ENCODE measurements at places on chromosomes 5 and 9. TPM values are rescaled to one million over a fixed set of nuclear protein-coding genes. Genes with fewer than 3 reads are reported as not detected.
A peak's percentile ranks its signal among the peaks of the same experiment; 100 is the strongest.

Gene SMIM33
- total RNA-seq, result not detected

- no peaks in the 10 kb centered on the region for H3K36me3 ChIP-seq
- H3K27ac ChIP-seq, result no peak overlapping the region
- H3K4me3 ChIP-seq, result no peak overlapping the region
- DNase-seq, result no peak
- no peaks in the 10 kb centered on the region for H3K4me1 ChIP-seq
These were observed 98.1 kb upstream of the FER start for GRCh38 chr5:108649646-108650045.

Gene LURAP1L
- 29.2 TPM for total RNA-seq

GRCh38 chr5:150386024-150386855, 26.5 kb downstream of the CD74 start:
- peaks cover 100% of the 10 kb centered on the region for H3K36me3 ChIP-seq
- no peak overlapping the region for H3K4me3 ChIP-seq
- H3K27me3 ChIP-seq, result no peaks in the 10 kb centered on the region
- DNase-seq, result no peak
- no peak overlapping the region for H3K27ac ChIP-seq
- no peaks in the 10 kb centered on the region for H3K4me1 ChIP-seq

- H3K4me3 ChIP-seq, result no peak overlapping the region
- no peak for DNase-seq
- no peaks in the 10 kb centered on the region for H3K36me3 ChIP-seq
- no peaks in the 10 kb centered on the region for H3K4me1 ChIP-seq
- H3K27ac ChIP-seq, result no peak overlapping the region
These were observed 189.0 kb downstream of the HCN1 start for GRCh38 chr5:45507178-45507577.

GRCh38 chr5:154191467-154192261, 1.1 kb downstream of the GALNT10 start:
- DNase-seq, result no peak
- H3K27ac ChIP-seq, result no peak overlapping the region
- H3K36me3 ChIP-seq, result peaks cover 5% of the 10 kb centered on the region
- peaks cover 52% of the 10 kb centered on the region for H3K4me1 ChIP-seq
- H3K27me3 ChIP-seq, result no peaks in the 10 kb centered on the region

- peaks cover 15% of the 10 kb centered on the region for H3K4me1 ChIP-seq
- H3K36me3 ChIP-seq, result no peaks in the 10 kb centered on the region
- peak; percentile 85 for DNase-seq
- peaks cover 5% of the 10 kb centered on the region for H3K27me3 ChIP-seq
- peak overlapping the region; percentile 36 for H3K4me3 ChIP-seq
These were observed 35.3 kb upstream of the CLPTM1L start for GRCh38 chr5:1380011-1380817.

Gene TOR2A
- 16.5 TPM for total RNA-seq

DNA sequence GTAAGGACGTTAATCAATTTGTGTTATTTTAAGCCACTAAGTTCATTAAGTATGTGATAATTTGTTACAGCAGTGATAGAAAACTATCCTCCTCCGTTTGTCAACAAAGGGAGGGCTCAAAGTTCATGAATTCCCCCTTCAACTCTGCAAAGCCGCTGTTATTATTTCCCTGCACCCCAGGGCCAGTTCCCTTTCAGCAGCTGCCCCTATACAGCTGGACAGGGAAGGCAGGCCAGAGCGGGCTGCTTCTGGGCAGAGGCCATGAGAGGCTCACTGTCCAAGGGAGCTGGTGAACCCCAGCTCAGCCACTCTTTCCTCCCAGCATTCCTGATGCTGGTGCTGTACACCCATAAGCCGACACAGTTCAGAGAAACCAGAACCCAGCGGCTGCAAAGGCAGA, 102.4 kb upstream of the GPR151 start:
- H3K27ac ChIP-seq, result no peak overlapping the region
- H3K4me3 ChIP-seq, result no peak overlapping the region
- no peaks in the 10 kb centered on the region for H3K36me3 ChIP-seq
- H3K4me1 ChIP-seq, result no peaks in the 10 kb centered on the region

DNA sequence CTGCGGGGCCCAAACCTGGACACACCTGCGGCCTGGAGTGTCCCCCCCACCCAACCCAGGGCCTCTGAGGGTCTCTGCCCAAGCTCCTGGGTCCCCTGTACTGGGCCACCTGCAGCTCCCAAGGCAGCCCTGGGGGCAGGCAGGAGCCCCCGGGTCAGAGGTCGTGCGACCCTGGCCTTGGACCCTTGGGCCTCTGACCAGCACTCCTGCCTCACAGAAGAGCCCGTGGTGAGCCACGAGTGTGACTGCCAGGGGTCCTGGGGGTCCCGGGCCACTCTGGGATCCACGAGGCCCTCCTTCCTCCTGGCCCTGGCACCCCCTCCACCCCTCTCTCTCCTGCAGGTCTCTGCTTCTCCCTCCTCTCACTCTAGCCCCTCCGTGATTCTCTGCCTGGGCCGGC, 5.0 kb upstream of the PTGDS start:
- no peaks in the 10 kb centered on the region for H3K27me3 ChIP-seq
- H3K4me3 ChIP-seq, result no peak overlapping the region
- no peak overlapping the region for H3K27ac ChIP-seq
- DNase-seq, result no peak
- H3K36me3 ChIP-seq, result no peaks in the 10 kb centered on the region

Gene FAM81B
- 7.6 TPM for total RNA-seq

GRCh38 chr5:386432-387341, 56.3 kb upstream of the EXOC3 start:
- no peak overlapping the region for H3K27ac ChIP-seq
- no peak overlapping the region for H3K4me3 ChIP-seq
- no peaks in the 10 kb centered on the region for H3K27me3 ChIP-seq
